ENCODE measurements at places on chromosomes 6 and 20.

GRCh38 chr20:41524980-41525613 is 93.1 kb downstream of the CHD6 start:
- DNase-seq: peak; percentile 79

DNA sequence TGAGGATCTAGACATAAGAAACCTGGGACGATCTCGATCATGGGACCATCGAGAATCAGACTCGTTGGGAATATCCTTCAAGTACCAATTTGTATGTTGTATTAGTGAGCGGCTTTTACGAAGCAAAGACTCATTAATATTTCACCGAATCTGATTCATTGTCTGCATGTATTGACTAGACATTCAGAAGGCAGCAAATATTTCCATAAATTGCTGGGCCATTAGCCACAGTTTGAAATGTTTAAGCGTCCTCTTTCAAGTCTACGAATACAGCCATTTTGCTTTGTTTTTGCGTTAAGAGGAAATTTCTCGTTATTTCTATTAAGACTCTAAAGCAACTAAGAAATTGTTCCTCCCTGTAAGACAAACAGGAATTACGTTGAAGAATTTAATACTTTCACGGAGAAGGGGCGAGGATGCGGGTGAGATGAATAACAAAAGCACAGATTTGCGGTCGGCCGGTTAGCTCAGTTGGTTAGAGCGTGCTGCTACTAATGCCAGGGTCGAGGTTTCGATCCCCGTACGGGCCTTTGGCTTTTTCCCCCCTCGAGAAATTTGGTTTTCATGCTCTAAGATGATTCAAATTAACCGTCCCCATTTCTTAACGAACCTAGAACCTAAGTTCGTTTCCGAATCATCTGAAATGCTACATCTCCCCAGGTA is 18.5 kb downstream of the POM121L2 start:
- DNase-seq: no peak

DNA sequence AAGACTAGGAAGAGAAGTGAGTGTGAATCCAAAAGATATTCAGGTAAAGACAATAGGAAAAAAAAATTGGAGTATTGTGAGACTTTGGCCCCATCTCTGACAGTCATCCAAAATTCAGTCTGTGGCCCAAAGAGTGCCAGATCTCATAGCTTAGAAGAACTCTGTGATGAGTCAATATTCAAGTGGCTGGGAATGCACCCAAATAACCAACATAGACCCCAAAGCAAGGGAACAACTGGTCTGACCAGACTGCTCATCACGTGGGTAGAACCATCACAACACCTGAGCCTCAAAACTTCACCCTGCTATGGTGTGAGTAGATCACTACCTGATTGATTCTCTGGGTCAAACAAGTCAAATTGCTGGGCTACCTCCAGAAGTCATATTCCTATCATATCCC is 51.1 kb upstream of the TRDN start:
- no peak for DNase-seq

GRCh38 chr6:50102676-50103075 is 52.9 kb upstream of the DEFB112 start:
- DNase-seq: no peak

- no peak for DNase-seq
Measured at GRCh38 chr6:139736325-139736906, 362.0 kb upstream of the CITED2 start.

DNA sequence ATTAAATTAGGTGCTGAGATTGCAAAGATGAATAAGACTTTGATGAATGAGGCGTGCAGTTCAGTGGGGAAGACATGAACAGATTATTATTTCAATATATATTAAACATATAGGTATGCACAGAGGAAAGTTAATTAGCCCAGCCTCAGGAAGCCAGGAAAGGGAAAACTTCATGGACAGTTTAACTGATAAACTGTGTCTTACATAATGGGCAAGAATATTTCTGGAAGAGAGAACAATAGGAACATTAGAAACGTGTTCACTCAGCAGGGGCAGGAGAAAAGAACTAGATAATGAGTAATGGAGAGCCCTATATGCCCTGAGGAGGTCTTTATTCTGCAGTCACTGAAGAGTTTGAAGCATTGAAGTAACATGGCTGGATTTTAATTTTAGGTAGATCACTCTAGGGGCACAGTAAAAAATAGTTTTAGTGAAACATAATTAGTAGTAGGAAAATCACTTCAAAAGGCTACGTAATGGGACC is 23.6 kb downstream of the CEP57L1 start:
- no peak for DNase-seq

DNA sequence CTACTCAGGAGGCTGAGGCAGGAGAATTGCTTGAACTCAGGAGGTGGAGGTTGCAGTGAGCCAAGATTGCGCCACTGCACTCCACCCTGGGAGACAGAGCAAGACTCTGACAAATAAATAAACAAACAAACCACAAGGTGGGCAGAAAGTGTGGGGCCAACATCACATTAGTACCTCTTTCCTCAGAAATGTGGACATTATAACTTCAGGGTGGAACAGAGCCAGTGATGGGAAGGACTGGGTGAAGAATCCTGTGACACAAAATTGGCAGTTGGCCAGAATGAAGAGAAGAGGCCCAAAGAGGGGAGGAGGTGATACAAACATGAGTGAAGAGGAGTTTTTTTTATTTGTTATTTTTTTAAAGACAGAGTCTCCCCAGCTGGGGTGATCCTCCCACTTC is 50.6 kb downstream of the NUP153 start:
- DNase-seq: no peak

DNA sequence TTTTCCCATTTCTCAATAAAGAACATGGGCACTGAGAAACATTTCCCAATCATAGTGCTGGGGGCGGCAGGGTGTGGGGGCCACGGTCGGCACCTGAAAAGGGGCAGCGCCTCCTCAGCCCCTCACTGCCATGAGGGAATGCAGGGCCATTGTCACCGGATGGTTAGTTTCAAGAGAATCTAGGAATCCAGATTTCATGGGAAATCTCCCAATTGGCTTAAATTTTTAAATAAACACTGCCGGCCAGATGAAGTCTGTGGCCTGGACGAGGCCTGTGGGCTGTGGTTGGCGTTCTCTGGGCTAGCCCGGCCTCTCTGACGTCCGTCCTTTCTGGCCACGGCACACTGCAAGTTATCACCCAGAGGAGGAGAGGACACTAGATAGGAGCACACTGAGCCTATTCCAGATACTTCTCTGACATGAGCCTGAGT is 25.6 kb downstream of the MANBAL start:
- peak; percentile 77 for DNase-seq

GRCh38 chr20:54118220-54119001 is 48.0 kb upstream of the BCAS1 start:
- no peak for DNase-seq

GRCh38 chr20:32040142-32040953 is 11.7 kb upstream of the HCK start:
- peak; percentile 80 for DNase-seq

GRCh38 chr20:40856653-40857052 is 167.6 kb upstream of the MAFB start:
- DNase-seq: no peak

GRCh38 chr20:36820928-36821327 is 47.4 kb upstream of the DSN1 start:
- no peak for DNase-seq

DNA sequence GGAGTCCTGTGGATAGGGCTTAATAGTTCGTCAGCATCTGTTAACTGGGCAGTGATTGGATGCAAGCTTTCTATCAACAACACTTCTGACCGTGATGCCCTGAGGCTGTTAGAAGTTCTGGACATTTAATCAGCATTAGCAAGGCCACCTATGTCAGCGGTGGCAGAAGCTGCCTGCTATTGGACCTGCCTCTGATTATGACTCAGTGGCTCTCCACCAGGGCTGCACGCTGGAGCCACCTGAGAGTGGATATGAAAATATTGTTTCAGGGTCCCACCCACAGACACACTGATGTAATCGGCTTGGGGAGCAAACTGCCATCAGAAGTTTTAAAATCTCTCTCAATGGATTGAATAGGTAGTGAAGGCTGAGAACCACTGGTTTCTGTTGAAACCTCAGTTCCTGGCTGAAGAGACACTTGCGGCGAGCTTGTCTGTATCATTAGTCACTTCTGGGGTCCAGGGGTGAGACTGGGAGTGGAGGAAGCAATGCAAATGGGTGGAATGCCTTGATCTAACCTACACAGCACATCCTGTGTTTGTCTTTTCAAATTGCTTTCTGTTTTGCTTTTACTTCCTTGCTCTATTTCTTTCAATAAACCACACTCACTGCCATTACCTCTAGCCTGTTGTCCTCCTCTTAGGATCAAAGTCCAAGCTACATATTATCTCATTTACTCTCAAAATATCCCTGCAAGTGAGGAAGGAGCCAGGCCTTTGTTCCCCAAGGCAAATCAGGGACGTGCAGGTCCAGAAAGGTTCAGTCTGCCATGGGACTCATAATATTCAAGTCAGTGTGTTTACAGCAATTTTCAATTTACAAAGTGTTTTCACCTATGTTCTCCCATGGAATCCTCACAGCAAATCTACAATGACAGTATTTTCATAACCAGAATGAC is 4.2 kb downstream of the CLIC5 start:
- DNase-seq: no peak
